CD4-positive, alpha-beta T cell treated with Interleukin-6 for 4 hours (primary cell): ENCODE measurements at places on chromosomes 12 and 14.

- no peak for DNase-seq
Measured at GRCh38 chr12:49232940-49233841, 31.7 kb upstream of the TUBA1C start.

- DNase-seq, result no peak
Measured at GRCh38 chr12:118033323-118033722, 16.8 kb downstream of the RFC5 start.

DNA sequence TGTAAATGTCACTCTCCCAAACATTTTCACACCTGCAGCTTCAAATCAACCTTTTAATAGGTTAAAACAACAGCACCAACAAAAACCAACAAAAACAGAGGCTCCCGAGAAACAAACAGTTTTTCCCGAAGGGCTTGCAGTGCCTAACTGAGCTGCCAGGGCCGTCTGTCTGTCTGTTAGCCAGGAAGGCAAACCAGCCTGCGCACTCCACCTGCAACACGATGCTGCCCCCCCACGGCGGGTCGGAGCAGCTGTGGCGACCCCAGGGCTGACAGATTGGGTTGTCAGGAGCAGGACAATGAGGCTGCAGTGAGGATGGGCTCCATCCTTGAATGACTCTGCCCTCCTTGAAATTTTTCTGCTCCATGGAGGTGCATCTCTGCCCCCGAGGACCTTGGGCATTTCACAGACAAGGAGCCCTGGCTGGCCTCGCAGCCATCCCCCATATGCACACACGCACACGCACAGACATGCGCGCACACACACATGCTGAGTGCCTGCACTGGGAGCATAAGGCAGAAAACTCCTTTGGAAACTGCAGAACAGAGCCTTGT lies 2.6 kb downstream of the RTL1 start:
- DNase-seq, result no peak

DNA sequence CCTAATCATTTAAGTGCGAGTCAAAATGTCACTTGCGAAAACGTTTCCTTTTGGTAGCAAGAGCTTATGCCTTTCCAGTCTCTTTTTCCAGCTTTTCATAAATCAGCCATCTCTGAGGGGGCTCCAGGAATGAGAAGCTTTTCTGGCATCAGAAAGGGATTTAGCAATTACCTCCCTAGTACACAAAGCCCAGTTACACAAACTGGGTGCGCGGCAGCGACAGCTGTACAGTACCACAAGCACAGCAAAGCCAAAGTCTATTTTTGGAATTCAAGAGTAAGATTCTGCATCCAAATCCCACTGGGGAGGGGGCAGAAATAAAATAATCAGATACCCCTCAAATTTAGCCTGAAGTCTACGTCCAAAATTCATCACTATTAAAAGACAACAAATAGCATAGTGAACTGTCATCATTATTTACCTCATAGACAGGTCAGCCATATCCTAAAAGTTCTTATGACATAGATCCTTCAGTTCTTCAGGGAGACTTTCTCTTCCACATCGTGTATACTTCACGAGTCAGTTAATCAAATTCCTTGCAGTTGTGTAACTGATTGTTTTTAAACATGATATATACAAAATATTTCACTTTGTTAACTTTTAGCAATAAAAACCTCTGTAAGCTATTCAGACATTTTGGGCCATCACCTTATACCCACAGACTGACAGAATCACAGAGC lies 150.8 kb downstream of the TTC7B start:
- no peak for DNase-seq

- DNase-seq, result no peak
Measured at GRCh38 chr14:20215196-20215595, 8.3 kb upstream of the OR11H6 start.

DNA sequence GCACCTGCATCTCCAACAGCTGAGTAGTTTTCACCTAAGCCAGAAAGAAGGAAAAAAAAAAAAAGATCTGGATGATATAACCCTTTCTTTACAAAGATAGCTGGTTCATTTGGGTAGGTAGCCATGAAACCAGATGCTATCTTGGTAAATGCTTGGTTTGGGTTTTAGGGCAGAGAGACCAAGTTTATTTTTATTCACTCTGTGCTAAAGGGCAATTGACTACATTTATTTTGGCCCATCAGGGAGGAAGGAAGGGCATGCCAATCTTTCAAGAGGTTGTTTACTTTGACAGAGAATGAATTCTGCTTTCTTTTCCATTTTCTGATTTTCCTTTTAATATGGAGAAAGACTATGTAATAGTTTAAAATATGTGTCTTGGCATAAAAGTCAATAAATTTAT lies 91.0 kb downstream of the NTN4 start:
- no peak for DNase-seq

GRCh38 chr12:49905718-49906314 lies 2.1 kb upstream of the FAIM2 start:
- DNase-seq, result no peak

DNA sequence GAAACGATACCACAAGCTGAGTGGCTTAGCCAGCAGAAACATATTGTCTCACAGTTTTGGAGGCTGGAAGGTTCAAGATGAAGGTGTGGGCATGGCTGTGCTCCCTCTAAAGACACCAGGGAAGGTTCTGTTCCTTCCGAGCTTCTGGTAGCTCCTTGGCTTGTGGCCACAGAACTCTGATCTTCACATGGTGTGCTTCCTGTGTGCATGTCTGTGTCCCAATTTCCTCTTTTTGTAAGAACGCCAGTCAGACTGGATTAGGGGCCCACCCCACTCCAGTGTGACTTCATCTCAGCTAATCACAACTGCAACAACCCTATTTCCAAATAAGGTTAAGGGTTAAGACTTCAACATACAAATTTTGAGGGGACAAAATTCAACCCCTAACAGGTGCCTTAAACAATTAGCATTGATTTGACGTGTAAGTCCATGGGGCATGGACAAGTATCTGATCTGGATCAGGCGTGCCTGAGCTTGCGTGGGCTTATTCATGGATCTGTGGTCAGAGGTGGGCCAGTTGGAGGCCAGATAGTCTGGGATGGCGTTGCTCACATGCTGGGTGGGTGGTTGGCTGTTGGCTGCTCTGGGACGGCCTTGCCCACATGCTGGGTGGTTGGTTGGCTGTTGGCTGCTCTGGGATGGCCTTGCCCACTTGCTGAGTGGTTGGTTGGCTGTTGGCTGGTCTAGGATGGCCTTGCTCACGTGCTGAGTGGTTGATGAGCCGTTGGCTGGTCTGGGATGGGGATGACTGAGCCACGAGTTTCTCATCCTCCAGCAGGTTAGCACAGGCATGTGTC lies 88.5 kb downstream of the LGMN start:
- DNase-seq, result no peak

- DNase-seq, result peak; percentile 10
Measured at GRCh38 chr12:55068416-55069010, 48.7 kb downstream of the NEUROD4 start.

DNA sequence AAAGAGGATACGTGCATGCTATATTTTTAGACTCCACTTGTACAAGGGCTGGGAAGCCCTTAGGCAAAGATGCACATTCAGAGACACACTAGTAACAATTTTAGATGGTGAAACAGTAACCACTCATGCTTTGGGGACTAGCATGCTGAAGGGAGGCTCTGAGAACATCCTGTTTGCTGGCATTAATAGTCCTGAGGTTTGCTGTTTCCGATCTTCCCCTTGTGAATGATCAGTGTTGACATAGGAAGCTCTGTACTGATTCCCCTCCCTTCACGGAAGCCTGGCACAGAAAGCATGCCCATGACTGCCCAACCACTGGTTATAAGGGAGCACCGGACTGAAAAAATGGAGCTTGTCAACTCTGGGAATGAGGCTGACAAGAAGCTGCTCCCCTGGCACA lies 164.6 kb downstream of the GCH1 start:
- peak; percentile 10 for DNase-seq

DNA sequence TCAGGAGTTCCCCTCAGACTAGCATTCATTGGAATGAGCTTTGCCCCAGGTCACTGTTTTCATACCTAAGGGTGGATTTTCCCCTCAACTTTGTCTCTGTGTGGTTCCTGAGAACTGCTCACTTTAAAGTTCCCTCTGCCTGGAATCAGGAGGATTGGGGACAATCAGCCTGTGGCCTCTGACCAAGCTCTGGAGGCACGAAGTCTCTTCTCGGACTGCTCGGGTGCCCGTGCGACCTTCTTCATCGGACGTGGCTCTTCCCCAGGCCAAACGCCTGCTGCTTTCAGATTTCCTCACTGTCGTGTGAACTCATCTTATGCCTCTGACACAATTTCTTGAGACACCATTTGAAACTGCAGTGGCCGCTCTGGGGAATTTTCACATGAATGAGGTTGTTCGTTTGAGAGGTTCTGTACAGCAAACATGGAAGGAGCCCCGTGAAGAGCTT lies 153.7 kb upstream of the PZP start:
- DNase-seq, result no peak

DNA sequence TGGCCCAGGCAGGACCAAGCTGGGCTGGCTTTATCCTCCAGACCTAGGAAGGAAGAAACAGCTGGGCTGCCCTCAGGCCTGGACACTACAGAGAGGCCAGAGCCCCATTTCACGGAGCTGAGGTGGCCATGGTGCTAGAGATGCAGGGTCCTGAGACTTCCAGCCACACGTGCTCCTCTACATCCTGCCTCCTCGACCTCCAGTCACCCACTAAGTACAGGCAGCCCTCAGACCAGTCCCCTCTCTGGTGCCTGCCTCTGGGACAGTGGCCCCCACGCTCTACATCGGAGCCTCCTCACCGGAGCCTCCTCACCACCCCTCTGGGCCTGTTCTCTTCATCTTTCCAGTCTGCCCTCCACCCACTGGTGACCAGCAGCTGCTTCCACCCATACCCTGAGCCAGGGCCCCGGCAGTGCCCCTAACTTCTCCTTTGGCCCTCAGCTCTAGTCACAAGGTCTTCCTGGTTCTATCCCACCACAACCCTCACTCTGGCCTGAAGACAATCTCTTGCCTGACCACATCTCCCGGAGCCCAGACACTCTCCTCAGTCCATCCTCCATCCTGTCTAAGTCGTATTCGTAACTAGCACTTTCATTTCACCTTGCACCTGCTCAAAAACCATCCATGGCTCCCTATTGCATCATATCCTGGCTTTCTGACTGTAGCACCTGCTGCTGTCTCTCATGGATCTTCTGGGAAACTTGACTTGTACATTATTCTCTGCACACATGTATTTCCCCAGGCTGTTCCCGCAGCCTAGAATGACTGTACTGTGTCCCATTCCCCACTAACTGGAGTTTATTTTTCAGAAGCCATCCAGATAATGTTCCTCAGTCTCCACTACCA lies 43.9 kb downstream of the DIO3 start:
- no peak for DNase-seq

GRCh38 chr12:131987552-131987951 lies 37.8 kb downstream of the EP400 start:
- DNase-seq, result no peak

GRCh38 chr14:24113379-24113800 lies 1.2 kb upstream of the DCAF11 start:
- no peak for DNase-seq

GRCh38 chr12:29640589-29641345 lies 143.0 kb downstream of the TMTC1 start:
- no peak for DNase-seq

DNA sequence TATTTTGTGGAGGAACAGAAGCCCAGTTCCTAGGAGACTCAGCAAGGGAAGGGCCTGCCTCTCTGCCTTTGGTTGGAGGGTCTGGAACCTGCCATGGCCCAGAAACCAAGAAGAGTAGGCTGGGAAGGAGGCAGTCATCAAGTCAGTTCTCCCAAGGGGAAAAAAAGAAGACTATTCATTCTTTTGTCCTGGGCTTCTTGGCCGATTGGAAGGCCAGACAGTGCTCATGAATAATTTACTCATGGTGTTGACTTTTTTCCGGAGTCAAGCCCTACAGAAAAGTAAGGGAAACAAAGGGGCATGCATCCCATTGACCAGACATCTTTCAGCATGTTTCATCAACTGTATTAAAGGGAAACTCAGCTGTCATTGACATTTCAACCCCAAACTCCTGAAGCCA lies 168.1 kb downstream of the PRKCH start:
- DNase-seq, result no peak

- DNase-seq, result no peak
Measured at GRCh38 chr14:101232340-101233020, 328.8 kb upstream of the DIO3 start.

DNA sequence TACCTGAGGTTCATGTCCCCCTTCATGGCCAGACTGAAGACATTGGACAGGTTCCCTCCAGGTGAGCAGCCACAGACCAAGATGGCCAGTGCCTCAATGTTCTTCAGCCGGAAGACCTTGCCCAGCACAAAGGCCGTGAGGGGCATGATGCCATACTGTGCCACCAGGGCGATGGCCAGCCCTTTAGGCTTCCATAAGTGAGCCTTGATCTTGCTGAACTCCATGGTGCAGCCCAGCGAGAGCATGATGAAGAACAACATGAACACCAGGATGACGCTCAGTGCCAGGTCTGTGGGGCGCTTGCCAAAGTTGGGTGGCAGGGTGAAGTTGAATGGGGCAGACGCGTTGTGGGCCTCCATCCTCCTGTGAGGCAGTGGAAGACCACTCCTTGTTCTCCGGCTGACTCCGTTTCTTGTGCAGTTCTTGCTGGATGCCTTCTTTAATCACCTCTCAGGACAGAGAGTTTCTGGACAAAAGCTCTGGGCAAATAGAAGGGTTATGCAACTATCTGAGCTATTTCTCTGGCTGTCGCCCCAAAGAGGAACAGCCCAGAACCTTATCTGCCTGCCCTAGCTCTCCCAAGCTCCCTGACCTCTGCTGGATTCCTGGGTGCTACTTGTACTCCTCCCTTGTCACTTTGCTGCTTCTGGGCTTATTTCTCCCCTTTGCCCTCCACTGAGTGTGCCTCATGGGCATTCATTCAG lies at the start of gene SLC10A1:
Gene SLC10A1 (minus strand): TSS at position 445 of the 704 bp plus-strand sequence. CDS start 86 bp downstream, at position 359.
- no peak for DNase-seq

- no peak for DNase-seq
Measured at GRCh38 chr12:27919671-27920235, 52.8 kb downstream of the PTHLH start.

- no peak for DNase-seq
Measured at GRCh38 chr12:59446116-59446515, 149.7 kb upstream of the SLC16A7 start.

DNA sequence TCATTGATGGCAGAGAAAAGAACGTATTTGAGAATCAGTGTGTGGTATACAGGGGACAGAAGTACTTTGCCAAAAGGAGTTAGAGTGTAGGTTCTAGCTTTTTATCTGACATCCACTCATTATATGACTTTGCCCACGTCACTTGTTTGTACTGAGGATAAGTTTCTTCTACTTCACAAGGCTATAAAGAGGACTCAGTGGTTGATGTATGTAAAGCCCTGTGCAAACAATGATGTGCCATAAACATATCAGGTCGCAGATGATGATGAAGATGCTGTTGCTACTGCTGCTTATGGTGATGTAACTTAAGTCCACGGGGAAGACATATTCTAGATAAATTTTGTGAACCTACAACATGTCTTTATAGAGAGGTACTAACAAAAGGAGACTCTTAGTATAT lies 66.3 kb downstream of the TRHDE start:
- DNase-seq, result no peak
